WTC11 (cell line): ENCODE measurements at places on chromosomes 16 and 17. TPM values are rescaled to one million over a fixed set of nuclear protein-coding genes. Genes with fewer than 3 reads are reported as not detected.

RNF112 gene
- total RNA-seq: 4.5 to 5.1 TPM (median 4.9 TPM) in 3 replicates

SOST gene
- 0.07 to 0.25 TPM in 2 of 3 replicates, not detected in the other for total RNA-seq

HOXB7 gene
- total RNA-seq: 0.14 TPM in 1 of 3 replicates, not detected in the others

PIPOX gene
- total RNA-seq: 32.4 to 34.2 TPM (median 34.1 TPM) in 3 replicates

OTOP2 gene
- not detected in 3 replicates for total RNA-seq

KRTAP4-5 gene
- not detected in 3 replicates for total RNA-seq

FGF11 gene
- total RNA-seq: 19.8 to 29.1 TPM (median 28.0 TPM) in 3 replicates

NPIPB6 gene
- total RNA-seq: 0.83 to 2.6 TPM (median 2.5 TPM) in 3 replicates

CIBAR2 gene
- total RNA-seq: not detected in 3 replicates

TEDC2 gene
- 51.7 to 61.6 TPM (median 51.9 TPM) in 3 replicates for total RNA-seq

CD7 gene
- 0.74 to 1.3 TPM (median 0.92 TPM) in 3 replicates for total RNA-seq

CACNG1 gene
- total RNA-seq: not detected in 3 replicates

GRAPL gene
- 0.50 to 0.60 TPM (median 0.55 TPM) in 3 replicates for total RNA-seq

HAGHL gene
- 38.4 to 41.7 TPM (median 39.4 TPM) in 3 replicates for total RNA-seq

HOXB1 gene
- 0.41 to 0.63 TPM (median 0.55 TPM) in 3 replicates for total RNA-seq

- DNase-seq: no peak
Observed at GRCh38 chr16:62046801-62047200, 10.6 kb upstream of the CDH8 start.

DNA sequence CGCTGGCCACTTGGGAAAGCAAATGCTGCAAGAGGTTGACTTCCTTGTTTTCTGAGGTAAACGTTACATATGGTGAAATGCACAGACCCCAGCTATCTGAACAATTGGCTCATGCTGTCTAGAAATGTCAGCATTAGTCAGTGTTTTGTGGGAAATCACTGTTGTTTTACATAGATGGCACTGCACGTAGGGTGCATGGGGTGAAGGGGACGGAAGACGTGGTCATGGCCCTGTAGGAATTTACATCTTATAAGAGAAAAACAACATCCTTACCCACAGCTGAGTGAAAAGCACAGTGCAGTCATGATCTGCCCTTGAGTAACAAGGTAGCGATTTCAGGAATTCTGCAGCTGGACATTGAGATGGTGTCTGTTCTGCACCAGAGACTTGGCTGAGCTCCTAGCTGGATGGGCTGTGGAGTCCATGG is 15.2 kb downstream of the RPTOR start:
- DNase-seq: no peak

DNA sequence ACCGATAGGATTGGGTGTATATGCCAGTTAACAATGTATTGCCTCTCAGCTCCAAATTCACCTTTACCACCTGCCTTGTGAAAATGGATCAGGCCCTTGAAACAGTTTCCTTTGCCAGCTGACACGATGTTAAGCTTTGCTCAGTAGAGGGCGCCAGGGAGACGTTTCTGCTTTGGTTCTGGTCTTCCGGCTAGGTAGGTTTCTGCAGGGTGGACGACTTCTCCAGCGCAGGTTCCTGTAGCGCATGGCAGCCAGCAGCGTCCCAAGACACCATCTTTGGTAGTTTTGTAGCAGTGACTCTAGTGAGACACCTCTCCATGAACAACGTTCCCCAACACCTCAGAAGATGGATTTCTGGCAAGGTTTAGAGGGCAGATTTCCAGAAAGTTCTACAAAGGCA is 24.0 kb downstream of the SYCE1L start:
- peak; percentile 65 for DNase-seq

DNA sequence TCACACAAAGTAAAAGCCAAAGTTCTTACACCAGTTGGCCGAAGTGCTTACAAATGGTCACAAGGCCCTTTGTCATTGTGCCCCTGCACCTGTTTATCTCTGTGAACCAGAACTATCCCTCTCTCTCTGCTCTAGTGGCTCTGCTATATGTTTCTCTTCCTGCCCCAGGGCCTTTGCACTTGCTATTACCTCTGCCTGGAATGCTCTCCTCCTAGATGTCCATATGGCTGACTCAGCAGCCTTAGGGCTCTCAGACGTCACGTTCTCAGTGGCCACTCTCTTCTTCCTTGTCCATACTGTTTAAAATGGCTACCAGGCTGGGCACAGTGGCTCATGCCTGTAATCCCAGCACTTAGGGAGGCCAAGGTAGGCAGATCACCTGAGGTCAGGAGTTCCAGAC is 38.8 kb upstream of the DDX52 start:
- DNase-seq: no peak

- peak; percentile 50 for DNase-seq
Observed at GRCh38 chr16:19884611-19885450, at the start of gene GPRC5B. GPRC5B (minus strand) TSS chr16:19884848; CDS start chr16:19872845, 12,003 bp downstream.

DNA sequence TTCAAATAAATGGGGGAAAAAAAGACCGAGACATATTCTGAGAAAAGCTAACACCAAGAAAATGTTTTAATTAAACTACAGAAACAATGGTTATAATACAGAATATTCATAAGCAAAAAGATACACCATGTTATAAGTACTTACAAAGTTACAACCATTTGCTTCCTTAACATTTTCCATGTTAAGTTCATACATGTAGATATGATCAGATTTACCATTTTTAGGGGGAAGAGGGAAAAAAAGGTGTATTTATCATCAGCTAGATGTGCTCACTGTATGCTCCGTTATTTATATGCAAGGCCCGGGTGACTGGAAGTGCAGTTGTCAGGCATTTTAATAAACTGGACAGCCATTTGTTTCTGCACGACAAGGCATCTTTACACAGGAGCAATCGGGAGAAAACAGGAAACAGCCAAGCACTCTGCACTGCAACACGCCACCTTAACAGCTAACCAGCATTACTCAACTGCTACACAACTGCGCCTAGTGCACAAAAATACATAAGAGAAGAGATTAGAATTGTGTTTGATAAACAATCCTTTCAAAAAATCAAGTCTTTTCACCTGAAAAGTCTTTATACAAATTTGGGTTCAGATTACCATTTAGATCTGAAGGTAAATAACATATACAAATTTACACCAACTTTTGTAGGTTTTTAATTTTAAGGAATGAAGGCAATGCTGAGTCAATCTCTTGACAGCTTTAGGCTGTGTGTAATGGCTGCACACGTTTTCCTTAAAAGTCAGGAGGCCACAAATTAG is 2.9 kb downstream of the SRSF2 start:
- no peak for DNase-seq

- DNase-seq: peak; percentile 43
Observed at GRCh38 chr16:57518520-57518919, 17.9 kb downstream of the CCDC102A start.

GRCh38 chr17:57898487-57899311 is 48.9 kb upstream of the MRPS23 start:
- DNase-seq: peak; percentile 80

- peak; percentile 87 for DNase-seq
Observed at GRCh38 chr16:9012848-9013507, 49.3 kb upstream of the USP7 start.

GRCh38 chr16:1105888-1106620 is 10.0 kb upstream of the C1QTNF8 start:
- peak; percentile 86 for DNase-seq

- DNase-seq: no peak
Observed at GRCh38 chr16:50609471-50609870, 61.3 kb downstream of the NKD1 start.

DNA sequence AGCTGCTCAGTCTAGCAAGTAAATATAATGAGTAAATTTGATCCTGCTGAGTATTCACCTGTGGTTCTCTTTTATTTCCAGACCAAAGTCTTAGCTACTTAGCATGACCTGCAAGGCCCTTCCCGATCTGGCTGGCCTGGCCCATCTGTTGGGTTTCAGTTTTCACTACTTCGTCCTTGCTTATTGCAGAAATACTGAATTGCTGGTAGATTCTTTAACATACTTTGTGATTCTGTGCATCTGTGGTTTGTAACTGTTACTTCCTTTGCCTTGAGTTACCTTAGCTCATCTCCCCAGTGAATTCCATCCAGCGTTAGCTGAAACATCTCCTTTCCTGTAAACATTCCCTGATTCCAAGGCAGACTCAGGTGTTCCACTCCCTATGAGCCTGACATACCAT is 131.1 kb downstream of the PHKB start:
- no peak for DNase-seq

- DNase-seq: no peak
Observed at GRCh38 chr17:17763136-17763535, 73.7 kb downstream of the SREBF1 start.

DNA sequence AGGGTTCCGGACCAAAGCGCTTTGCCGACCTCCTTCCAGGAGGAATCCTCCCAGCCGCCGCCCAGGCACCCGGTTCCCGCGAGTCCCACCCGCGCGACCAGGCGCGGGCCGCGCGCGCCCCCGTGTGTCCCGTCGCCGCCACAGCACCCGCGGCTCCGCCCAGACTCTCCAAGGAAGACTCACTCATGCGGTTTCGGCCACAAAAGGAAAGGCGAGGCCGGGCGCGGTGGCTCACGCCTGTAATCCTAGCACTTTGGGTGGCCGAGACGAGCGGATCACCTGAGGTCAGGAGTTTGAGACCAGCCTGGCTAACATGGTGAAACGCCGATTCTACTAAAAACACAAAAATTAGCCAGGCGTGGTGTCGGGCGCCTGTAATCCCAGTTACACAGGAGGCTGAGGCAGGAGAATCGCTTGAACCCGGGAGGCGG is 3.5 kb upstream of the PKMYT1 start:
- peak; percentile 92 for DNase-seq

DNA sequence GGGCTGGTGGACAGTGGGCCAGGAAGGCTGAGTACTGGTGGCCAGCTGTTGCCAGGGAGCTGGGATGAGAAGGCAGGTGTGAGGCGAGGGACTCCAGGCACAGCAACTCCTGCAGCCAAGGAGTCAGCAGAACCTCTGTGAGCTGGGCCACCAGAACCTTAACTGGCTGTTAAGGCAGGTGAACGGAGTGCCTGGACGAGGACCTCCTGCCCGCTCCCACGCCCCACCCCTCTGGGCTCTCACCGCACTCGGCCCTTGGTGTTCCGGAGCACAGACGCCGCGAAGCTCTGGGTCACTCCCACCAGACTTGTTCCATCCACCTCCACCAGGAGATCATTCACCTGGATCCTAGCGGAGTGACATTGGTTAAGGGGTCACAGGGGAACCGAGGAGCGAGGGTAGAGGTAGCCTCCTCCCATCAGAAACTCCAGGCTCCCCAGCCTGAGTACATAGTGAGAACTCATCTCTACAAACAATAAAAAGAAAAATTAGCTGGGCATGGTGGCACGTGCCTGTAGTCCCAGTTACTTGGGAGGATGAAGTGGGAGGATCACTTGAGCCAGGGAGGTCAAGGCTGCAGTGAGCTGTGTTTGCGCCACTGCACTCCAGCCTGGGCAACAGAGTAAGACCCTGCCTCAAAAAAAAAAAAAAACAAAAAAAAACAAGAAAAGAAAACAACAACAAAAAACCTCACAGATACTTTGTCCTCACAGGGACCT is 9.3 kb downstream of the PPP1R9B start:
- DNase-seq: no peak

GRCh38 chr16:57406881-57407280 is 2.3 kb downstream of the CCL17 start:
- no peak for DNase-seq

DNA sequence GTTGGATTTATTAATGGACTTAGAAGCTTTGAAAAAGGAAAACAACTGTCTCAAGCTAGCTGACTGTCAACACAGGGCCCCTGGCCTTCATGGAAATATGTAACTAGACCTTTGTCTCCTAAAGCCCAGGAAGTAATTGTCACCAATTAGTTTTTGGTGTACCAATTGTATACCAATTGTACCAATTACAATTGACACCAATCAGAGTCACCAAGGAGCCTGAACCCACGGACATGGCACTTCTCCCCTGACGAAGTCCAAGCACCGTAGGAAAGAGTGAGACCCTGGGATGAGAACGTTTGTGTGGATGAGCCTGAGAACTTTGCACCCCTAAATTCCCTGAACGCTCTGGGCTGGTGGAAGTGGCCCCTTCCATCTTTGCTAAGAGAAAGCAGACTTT is 129.0 kb downstream of the ENGASE start:
- no peak for DNase-seq

- DNase-seq: peak; percentile 80
Observed at GRCh38 chr17:35731239-35731916, at the start of gene RASL10B. RASL10B (plus strand) TSS chr17:35731639; CDS start chr17:35735185, 3,546 bp downstream.

DNA sequence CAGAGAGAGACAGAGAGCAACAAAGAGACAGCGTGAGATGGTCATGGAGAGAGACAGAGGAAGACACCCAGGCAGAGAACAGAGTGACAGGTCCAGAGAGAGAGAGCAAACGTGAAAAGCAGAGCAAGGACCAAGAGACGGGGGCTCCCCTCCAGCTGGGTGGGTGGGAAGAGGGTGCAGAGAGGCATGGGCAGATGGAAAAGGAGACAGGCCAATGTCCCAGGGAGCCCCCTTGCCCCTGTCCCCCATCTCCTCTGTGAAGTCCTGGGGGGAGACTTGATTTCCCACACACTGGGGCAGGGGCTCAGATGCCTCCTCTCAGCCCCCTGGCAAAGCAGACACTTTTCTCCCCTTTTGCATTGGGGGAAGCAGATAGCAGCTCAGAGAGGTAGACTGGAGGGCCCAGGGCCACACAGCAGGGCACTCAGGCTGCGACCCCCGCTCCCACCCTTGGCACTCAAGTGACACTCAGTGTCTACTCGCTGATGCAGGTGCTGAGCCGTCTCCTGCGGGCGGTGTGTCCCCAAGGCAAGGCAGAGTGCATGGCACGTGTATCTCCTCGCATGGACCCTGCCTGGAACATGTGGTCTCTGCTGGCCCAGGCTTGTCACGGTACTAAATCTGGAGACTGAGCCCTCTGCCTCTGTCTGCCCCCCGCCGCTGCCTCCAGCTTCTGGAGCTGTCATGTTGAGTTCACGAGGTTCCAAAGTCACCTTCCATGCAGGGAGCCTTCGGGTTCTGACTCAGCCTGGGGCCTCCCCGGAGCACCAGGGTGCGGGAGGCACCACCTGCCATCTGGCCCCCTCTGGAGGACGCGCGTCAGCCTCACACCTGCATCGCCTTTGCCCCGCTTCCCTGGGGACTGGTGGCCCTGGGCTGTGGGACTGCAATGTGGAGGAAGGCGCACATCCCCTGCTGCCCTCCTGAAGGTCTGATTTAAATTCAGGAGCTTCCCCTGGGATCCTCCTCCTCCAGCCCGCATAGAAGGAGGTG is 215.9 kb upstream of the GSE1 start:
- DNase-seq: peak; percentile 32

GRCh38 chr16:89198417-89199240 is 1.7 kb downstream of the SLC22A31 start:
- DNase-seq: no peak

- no peak for DNase-seq
Observed at GRCh38 chr17:43572368-43572980, 26.3 kb upstream of the ETV4 start.

GRCh38 chr17:301681-302299 is 50.8 kb downstream of the RPH3AL start:
- no peak for DNase-seq
